A549 treated with RU486 at 1 μM for 4 hours (cell line): ENCODE measurements at places on chromosomes 16 and 17. TPM values are rescaled to one million over a fixed set of nuclear protein-coding genes. Genes with fewer than 3 reads are reported as not detected.

Gene SHISA9
- 0.01 TPM in 1 of 5 replicates, not detected in the others for total RNA-seq

Gene PEMT
- 51.7 to 76.3 TPM (median 59.0 TPM) in 5 replicates for total RNA-seq

Gene MT1F
- 10.9 to 16.8 TPM (median 11.8 TPM) in 5 replicates for total RNA-seq

Gene CCDC200
- total RNA-seq: not detected in 5 replicates

Gene NFAT5
- total RNA-seq: 2.4 to 7.7 TPM (median 7.5 TPM) in 5 replicates

Gene OSGIN1
- total RNA-seq: 25.8 to 55.8 TPM (median 33.7 TPM) in 5 replicates

Gene CRYBA1
- not detected in 5 replicates for total RNA-seq

Gene MT1B
- not detected in 5 replicates for total RNA-seq

Gene GJC1
- total RNA-seq: 31.8 to 39.3 TPM (median 36.7 TPM) in 5 replicates

Gene SCNN1B
- total RNA-seq: 0.05 to 0.26 TPM (median 0.18 TPM) in 4 of 5 replicates, not detected in the other

Gene KRT40
- total RNA-seq: not detected in 5 replicates

Gene DPEP3
- total RNA-seq: not detected in 5 replicates

Gene ATP2C2
- 0.08 to 0.17 TPM (median 0.09 TPM) in 3 of 5 replicates, not detected in the others for total RNA-seq

Gene MYH13
- total RNA-seq: not detected in 5 replicates
